Fibroblast of mammary gland (primary cell): ENCODE measurements at places on chromosomes 7 and 10.
A peak's percentile ranks its signal among the peaks of the same experiment; 100 is the strongest.

- no peak for DNase-seq
Measured at GRCh38 chr7:128210590-128211570, 30.2 kb upstream of the LEP start.

DNA sequence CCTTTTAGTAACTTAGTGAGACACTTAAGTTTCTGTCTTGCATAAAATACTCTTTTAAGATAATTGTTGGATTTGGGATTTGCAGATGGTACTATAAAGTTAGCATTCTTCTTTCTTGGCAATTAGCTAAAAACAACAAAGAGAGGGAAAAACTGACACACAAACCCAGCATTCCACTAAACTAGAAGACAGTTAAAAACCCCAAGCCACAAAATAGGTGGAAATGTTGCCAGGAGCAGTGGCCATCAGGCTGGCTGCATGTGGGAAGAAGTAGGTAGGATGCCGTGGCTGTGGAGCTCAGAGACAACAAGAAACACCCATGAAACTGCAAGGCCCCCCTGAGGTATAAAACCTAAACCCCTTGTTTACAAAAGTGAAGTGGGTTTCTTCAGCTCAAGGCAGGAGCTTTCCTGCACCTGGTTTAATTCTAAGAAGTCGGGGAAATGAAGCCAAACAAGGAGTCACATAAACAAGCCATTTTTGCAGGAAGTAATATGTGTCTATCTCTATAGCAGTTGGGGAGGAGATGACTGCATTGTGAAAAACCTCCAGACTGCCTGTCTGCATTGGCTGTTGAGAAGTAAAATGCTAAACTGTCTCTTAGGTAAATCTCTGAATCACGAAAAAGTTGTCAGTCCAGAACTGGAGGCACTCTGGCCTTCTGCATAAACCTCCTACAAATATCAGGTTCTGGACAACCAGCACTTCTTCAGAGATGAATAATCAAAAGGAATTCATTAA is 9.5 kb downstream of the RAB18 start:
- peak; percentile 60 for DNase-seq

GRCh38 chr10:104037261-104037951 is 48.3 kb downstream of the COL17A1 start:
- no peak for DNase-seq

- DNase-seq: peak; percentile 80
Measured at GRCh38 chr10:15123749-15124184, 26.6 kb downstream of the RPP38 start.

- DNase-seq: no peak
Measured at GRCh38 chr7:144459635-144460034, 56.1 kb upstream of the NOBOX start.

DNA sequence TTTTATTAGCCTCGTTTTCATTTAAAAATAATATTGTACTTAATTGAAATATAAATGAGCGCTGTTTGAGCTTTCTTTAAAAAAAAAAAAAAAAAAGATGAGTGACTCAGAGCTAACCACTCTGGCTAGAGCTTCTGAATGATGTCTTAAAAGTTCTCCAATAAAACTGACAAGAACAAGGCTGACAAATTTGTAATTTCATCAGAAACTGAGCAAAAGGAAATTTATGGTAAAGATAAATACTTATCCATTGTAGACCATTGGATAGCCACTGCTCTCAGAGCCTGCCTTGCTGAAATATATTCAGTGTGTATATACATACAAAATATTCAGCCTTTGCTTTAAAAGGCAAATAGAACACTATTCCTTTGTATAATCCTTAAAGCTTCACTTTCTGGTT is 91.2 kb upstream of the OIT3 start:
- peak; percentile 59 for DNase-seq

DNA sequence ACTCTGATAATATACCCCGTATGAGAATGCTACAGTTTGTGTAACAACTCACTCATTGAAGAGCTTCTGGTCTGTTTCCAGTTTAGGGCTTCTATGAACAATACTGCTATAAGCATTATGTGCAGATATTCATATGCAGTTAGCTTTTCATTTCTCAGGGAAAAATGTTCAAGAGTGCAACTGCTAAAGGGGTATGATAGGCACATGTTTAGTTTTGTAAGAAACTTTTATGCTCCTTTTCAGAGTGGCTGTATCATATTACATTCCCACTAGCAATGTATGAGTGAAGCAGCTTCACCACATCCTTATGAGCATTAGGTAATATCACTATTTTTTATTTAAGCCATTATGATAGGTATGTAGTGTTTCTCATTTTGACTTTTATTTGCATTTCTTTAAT is 182.6 kb upstream of the CXCL12 start:
- peak; percentile 66 for DNase-seq

GRCh38 chr7:121049897-121050296 is 61.4 kb downstream of the CPED1 start:
- no peak for DNase-seq

GRCh38 chr10:104327745-104328645 is 10.3 kb downstream of the ITPRIP start:
- DNase-seq: peak; percentile 90

DNA sequence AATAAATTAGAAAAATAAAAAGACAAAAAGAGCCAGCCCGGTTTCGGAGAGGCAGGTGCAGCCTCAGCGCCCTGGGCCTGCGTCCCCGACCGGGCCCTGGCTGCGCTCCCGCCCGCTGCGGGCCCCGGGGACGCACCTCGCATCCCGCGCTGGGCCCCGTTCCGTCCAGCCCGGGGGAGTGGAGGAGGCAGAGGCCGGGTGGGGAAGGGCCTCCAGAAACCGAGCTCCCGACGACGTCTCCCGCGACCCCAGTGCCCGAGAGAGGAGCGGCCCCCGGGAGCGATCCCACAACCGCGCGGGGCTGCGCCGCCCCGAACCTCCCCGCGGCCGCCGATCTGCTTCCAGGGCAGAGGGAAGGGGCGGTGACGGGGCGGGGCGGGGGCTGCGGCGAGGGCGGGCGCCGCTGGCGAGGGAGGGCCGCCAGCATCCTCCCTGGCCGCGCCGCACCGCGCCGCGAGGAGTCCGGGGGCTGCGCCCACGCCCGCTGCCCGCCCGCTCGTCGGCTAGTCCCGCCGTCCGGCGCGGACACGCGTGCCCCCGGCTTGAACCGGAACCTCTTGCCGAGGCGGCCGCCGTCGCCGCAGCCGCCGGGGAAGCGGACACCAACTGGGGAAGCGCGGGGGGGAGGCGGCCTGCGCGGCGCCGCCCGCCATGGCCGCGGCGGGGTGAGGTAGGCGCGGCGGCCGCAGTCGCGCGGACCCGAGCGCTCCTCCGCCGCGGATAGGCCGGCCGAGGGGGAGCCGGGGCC is at the start of gene CCNY:
Gene CCNY, plus strand, starts transcription at position 426 of the 748 bp plus-strand sequence. CDS start 545 bp downstream, outside the sequence.
- peak; percentile 40 for DNase-seq

DNA sequence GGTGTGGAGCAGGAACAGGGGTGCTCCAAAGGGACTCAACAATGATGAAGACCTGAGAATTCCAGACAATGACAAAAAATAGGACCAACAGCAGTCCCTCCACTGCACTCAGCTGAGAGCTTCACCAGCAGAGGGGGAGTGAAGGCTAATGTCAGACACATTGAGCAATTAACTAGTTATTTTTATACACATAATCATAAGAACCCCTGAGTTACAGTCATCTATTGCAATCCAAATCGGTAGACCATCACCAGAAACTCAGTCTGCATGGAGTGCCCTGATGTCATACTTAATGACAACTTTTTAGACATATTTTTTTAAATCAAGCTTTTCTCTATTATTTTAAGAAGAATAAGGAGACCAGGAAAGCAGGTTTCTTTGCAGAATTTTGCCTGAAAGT is 30.6 kb upstream of the IKZF1 start:
- no peak for DNase-seq

GRCh38 chr7:44103923-44104859 is at the start of gene AEBP1:
Gene AEBP1 (plus strand): TSS chr7:44104345. CDS start chr7:44104666, 321 bp downstream.
- DNase-seq: peak; percentile 38

DNA sequence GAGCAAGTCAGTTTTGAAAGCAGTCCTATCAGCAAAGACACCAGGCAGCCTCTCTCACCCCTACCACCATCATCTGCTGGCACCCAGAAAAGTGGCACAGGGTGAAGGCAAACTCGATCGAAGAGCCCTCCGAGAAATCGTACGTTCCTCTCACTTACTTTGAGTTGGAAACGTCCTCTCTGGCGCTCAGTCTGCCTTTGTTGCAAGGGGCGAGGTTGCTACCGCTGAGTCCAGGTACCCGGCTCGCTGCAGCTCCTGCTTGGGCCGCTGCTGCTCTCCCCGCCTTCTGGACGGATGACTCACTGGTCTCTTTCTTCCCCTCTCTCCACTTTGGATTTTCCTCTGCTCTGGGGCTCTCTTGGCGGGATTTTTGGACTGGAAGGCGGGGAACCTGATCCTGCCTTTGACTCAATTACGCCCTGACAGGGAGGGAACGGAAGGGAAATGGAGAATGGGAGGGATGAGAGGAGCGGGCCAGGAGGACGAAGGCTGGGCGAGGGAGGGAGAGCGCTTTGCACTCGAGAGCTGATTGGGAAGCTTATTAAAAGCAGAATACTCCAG is at the start of gene PTN:
Gene PTN, minus strand, starts transcription at position 453 of the 561 bp plus-strand sequence. CDS start 88,760 bp downstream, outside the sequence.
- peak; percentile 57 for DNase-seq

- DNase-seq: no peak
Measured at GRCh38 chr10:114758331-114758730, 63.2 kb upstream of the FHIP2A start.

- DNase-seq: peak; percentile 7
Measured at GRCh38 chr7:13327669-13328068, 640.2 kb downstream of the ARL4A start.

DNA sequence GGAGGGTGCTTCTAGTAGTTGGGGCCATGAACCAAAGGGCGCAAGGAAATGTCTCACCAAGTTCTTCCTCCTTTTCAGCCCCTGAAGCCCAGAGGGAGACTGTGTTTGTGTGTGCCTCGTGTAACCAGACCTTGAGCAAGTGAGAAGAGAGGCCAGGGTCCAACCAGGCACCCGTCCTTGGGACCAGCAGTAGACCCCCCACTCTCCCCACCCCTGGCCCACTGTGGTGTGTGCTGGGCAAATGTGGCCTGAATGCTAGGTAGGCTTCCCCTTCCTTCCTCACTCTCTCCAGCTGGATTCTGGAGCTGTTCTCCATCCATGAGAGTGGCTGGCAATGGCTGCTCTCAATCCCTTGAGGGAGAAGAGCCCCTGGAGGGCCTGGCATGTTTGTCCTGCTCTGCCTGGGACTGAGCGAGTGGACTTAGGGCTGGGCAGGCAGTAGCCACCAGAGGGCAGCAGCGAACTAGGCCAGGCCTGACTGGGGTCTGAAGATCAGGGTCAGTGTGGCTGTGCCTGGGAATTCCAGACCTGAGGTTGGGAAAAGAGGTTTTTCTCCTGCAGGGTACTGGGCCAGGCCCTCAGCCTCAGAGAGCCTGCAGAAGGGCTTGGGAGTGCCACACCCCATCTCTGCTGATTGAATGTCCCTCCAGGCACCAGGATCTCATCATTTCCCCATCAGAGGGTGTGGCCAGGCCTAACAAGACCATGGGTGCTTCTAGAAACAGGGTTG is 12.5 kb downstream of the SFRP5 start:
- peak; percentile 61 for DNase-seq

DNA sequence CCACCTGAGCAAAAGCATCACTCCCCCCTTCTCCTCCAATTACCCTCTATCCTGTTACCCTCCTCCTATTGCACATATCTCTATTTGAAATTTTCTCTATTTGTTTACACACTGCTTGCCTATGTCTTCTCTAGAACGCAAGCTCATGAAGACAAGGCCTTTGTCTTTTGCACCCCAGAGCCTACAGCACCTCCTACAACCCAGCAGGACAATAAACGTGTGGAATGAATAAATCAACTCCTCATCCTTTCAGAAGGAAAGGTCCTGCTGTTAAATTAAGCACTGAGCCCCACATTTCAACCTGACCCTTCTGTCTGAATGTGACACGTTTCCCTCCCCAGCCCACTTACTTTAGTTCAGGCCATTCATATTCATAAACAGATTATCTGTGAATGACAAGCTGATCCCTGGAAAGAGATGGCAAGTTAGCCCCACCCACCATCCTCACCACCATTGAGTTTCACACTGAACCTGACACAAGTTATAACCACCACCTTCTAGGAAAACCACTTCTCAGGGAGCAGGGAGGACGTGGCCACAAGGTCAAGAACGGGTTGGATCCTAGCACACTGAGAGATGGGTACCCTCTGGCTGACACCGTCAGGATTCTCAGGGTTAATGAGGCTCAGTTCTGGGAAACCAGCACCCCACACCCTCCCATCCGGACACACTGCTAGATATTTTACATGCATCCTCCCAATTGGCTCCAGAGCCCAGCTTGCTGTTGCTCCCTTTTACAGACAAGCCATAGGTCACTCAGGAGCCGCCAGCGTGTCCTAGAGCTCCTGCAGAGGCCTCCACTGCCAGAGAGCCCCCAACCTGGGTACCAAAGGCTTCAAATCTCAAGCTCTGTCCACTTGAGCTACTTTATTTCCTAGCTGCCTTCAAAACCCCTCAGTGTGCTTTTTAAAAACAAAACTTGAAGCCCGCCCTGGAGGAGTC is 934 bp downstream of the PRTFDC1 start:
- peak; percentile 56 for DNase-seq

DNA sequence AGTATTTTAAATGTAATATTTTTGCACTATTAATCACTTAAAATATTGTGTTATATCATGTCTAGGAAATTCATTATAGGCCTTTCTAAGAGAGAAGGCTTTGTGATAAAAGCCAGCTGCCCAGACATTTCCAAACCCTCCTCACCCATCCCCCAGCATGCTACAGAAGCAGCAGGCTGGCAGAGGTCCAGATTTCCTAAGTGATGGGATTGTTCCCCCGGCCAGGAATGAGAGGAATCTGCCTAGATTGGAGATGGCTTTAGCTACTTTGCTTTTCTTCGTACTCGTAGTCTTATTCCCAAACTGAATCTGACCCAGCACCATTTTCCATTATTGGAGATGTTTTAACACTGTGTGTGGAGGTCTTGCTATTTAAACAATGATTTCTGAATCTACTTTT is 29.4 kb downstream of the CDK14 start:
- peak; percentile 46 for DNase-seq

DNA sequence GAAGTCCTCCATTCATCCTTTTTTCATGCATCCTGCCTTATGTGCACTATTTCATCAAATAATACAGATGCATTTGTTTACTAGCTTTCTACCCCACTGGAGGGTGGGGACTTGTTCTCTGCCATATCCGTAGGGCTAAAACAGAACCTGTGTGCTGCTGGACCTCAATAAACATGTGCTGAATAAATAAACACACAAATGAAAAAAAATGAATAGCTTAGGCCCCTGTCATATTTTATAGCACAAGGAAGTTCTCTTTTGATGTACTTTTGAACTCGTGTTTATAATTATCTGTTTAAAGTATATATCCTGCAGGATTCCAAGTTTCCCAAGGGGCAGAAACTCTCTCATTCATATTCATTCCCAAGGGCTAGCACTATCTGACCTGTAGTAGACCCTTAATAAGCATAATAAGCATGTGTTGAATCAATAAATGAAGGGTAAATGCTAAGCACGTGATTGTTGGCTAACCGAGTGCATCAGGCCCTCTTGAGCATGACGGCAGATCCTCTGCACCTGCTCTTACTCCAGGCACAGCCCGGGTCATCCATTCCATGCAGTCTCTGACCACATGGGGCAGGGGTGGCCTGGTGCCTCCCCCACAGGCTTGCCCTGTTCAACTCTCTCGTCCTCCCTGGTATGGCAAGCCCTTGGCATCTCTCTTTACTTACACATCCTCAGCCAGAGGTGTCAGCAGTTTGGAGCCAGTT is 474.1 kb upstream of the ZMIZ1 start:
- DNase-seq: no peak

GRCh38 chr7:91596287-91596686 is 284.2 kb downstream of the MTERF1 start:
- DNase-seq: no peak
